Left ventricle myocardium superior (tissue), 1 donor: ENCODE measurements at places on chromosomes 7 and 10.

DNA sequence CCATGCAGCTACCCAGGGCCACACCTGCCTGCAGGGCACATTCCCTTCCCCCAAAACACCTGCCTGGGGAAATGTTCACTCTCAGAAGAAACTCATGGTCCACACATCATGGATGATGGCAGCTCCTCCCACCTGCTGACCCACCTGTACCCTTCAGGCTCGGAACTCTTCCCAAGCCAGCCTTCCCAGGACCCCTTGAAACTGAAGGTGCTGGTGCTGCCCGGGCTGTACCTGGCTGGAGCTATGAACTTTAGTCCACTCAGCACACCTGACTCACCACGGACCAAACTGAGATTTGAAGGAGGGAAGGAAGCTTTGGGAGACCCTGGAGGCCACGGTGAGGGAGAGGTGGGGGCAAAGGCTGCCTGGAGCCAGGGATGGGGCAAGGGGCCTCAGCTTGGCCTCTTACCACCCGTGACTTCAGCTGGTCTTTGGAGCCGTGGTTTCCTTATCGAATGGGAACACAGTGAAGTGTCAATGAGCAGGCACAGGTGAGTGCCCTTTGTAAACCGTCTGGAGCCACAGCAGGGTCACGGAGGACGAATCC lies 30.1 kb upstream of the INPP5A start:
- no peak for DNase-seq

GRCh38 chr10:70567603-70568002 lies 34.9 kb downstream of the PRF1 start:
- DNase-seq, result no peak

DNA sequence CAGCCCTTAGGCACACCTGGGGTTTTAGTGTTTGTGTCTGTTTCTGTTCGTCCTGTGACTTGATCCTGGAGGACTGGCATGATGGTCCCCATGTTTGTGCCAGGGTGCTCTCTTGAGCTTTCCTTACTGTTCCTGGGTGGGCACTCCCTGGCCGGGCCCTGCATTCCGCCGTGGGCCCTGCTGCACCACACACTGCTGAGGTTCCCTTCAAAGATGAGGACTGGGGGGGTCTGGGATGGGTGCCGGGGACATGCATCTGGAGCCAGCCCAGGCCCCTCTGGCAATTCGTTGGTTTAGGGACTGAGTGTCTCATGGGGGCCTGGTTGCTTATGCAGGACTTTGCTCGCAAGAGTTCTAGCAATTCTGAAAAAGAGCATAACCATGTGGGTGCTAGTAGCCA lies 4.7 kb downstream of the AGAP3 start:
- DNase-seq, result no peak

GRCh38 chr7:152185558-152185957 lies 160.1 kb downstream of the GALNT11 start:
- no peak for DNase-seq

DNA sequence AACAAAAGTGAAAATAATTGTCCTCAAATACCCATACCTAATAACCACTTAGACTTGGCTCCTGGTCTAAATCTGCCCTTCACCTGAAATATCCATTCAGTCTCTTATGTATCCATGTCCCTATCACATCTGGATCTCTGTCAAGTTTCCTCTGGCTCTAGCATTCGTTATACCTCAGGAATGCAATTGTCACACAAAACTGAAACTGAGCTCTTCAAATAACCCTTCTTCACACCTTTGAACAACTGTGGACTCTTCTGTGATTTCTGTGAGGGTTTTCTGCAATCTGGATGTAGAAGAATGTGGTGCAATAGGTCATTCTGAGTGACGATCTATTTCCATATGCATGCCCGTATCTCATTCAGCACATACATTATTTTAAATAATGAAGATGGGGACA lies 53.5 kb upstream of the FGL2 start:
- DNase-seq, result no peak
